ENCODE measurements at places on chromosomes 1 and 21.

- DNase-seq: no peak
Observed at GRCh38 chr1:149848340-149849110, 50.8 kb upstream of the BOLA1 start.

- no peak for DNase-seq
Observed at GRCh38 chr1:159076438-159077119, at the start of gene AIM2. Gene AIM2, minus strand, starts transcription at chr1:159076766. Its CDS starts 3,267 bp downstream, at chr1:159073499.

- no peak for DNase-seq
Observed at GRCh38 chr1:116820369-116820768, 66.1 kb downstream of the CD2 start.

GRCh38 chr1:24154215-24154614, 11.3 kb upstream of the IL22RA1 start:
- DNase-seq: no peak

DNA sequence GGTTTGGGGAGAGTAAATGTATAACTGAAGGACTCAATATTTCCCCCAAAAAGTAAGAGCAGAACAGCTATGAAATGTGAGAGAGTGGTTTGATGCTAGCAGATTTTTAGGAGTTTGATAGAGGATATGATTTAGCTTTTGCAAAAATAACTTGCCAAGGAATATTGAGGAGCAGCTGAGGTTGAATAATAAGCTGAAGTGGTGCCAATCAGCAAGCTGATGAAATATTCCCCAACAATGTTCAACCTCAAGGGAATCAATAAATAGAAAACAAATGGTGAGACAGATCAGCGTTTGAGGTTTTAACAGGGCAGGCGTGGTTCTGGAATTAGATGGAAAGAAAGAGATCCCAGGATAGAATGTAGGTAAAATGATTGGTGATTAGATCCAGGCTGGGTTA, 413.4 kb upstream of the ADAMTS5 start:
- DNase-seq: no peak

DNA sequence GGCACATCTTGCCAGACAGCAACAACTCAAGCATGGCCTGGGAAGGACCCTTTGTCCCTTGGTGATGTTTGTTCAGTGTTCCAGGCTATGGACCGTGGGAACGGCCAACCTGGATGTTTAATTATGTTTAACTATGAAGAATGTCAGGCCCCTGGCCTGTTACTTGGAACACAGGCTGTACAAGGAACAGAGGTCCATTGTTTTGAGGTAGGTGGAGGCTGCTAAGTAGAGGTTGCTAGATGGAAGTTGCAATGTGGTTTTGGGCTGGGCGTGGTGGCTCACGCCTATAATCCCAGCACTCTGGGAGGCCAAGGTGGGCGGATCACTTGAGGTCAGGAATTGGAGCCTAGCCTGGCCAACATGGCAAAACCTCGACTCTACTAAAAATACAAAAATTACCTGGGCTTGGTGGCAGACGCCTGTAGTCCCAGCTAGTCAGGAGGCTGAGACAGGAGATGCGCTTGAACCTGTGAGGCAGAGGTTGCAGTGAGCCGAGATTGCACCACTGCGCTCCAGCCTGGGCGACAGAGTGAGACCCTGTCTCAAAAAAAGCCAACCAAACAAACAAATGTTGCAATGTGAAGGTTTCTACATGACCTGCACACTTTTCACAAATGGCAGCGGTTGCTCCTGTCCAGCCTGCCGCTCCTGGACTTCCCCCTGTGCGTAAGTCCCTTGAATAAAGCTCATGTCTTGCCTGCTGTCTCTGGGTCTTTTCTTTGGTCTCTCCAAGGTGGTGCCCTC, 2.5 kb upstream of the LEFTY1 start:
- DNase-seq: no peak

- DNase-seq: no peak
Observed at GRCh38 chr1:160179336-160179735, 11.0 kb upstream of the CASQ1 start.

- DNase-seq: no peak
Observed at GRCh38 chr1:106749906-106750305, 306.6 kb upstream of the PRMT6 start.

DNA sequence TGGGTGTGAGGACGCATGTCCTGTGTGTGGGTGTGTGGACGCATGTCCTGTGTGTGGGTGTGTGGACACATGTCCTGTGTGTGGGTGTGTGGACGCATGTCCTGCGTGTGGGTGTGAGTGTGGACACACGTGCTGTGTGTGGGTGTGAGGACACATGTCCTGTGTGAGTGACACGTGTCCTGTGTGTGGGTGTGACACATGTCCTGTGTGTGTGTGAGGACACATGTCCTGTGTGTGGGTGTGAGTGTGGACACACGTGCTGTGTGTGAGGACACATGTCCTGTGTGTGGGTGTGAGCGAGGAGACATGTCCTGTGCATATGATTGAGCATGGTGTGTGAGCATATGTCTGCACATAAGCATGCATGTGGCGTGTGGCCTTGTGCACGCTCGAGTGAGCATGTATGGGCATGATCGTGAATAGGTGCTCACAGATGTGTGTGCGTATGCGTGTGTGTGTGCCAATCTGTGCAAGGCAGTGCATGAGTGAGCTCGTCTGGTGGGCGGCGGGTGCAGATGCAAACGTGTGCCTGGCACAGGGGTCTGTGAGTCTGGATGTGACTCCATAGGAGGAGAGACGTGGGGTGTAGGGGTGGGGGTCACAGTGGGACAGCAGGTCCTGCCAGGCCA, 25.3 kb downstream of the MEGF6 start:
- no peak for DNase-seq

DNA sequence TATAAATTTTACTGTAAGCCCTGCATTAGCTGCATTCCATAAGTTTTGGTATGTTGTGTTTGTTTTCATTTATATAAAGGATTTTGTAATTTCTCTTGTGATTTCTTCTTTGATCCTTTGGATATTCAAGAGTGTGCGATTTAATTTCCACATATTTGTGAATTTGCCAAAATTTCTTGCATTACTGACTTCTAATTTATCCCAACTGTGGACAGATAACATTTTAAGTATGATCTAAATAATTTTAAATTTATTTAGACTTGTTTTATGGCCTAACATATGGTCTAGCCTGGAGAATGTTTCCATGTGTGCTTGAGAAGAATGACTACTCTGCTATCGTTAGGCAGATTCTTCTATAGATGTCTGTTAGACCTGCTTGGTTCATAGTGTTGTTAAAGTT, 23.2 kb downstream of the RPE65 start:
- no peak for DNase-seq

DNA sequence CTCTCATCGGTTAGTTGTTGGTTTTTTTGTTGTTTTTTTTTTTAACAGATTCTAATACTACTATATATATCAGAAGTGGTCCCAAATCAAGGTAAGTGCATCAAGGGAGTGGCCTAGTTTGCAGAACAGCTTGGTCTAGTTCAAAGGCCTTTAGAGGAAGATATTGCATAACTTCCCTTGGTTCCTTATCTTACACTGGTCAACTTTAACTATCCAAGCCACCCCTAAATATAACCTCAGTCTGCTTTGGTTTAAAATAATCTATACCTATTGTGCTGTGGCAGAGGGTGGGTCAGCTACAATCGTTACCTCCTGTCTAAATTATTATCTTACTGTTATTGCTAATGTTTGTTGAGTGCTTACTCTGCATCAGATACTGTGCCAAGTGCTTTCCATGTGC, 6.9 kb downstream of the S100A12 start:
- no peak for DNase-seq

DNA sequence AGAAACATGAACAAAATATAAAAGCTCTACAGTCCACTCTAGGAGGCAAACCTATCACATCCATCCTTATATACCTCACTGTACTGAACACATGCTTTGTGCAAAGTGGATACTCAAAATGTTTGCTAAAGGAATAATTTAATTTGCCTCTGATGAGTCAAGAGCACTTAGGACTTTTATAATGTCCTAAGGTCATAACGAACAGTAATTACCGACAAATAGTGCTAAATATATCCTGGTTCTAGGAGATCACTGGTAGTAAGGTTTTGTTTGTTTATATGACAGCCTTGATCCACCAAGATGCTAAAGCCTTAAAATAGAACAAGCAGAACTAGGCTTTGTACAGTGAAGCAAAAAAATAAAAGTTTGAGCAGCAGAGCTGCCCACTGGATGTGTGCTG, 70.6 kb downstream of the GADD45A start:
- DNase-seq: no peak

DNA sequence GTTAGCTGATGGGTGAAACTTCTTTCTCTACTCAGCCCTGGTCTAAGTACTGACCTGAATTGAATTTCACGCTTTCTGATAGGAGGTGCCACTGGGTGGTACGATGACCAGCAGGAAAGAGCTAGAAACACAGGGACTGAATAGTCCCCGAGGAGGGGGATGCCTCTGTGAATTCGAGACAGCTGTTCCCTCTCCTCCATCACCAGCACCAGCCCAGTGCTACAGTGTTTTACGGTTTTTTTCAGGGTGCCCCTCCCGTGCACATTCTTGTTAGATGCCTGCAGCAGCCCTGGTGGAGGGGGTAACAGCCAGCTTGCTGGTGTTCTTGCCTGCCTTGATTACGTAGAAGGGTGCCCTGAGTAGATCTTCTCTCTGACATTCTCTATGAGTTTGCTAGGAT, 7.1 kb downstream of the HUNK start:
- no peak for DNase-seq

DNA sequence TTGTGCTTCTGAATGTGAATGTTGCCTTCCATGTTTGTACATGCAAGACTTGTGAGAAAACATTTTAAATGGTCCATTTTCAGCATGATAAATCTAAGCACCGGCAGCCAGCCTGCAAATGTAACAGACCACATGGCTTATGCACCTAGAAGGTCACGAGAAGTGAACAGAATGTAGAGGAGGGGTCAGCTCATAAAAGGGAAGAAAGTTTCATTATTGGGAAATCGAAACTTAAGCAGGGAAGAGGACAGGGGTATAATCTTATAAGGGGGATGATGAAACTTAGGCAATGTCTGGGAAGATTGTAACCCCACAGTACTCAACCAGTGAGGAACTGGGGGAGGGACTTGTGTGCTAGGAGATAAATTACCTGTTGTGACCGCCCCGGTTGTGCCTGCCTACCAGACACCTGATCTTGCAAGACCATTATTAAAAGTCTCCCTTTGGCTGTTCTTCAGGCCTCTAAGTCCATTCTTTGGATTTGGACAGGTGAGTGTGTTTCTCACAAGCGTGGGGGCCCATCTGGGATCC, 37.7 kb upstream of the VN1R5 start:
- no peak for DNase-seq

- no peak for DNase-seq
Observed at GRCh38 chr1:147062956-147063355, 109.3 kb downstream of the PRKAB2 start.

DNA sequence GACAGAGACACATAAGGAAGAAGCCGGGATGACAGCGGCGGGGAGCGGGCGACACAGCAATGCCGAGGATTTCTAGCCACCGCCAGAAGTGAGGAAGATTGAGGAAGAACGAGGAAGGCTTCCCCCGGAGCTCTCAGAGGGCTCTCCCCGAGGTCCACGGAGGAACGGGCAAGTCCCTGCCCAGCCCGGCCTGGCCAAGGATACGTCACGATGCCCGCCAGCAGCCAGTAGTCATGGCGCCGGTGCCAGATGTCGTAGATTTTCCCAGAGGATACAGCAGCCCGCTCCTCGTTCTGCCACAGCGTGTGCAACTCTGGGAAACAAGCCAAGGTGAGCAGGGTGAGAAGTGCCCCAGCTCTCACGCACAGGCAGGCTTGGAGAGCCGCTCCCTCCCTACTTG, 65.9 kb downstream of the KCNAB2 start:
- no peak for DNase-seq

DNA sequence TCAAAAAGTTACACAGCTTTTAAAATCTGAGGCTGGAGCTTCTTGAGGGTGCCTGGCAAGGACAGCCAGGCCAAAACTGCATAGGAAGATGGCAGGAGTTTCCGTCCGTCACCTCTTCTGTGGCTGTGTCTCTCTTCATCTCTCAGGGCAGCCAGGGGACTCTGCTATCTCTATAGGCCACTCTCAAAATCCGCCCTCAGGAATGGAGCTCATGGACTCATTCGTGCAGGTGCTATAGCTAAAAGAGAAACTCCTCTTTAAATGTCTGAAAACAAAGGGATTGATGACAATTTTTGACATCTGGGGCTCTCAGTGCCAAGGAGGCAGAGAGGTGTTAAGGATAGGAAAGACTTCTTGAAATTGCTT, 27.2 kb downstream of the OVAAL start:
- DNase-seq: no peak

GRCh38 chr1:109840011-109840629, 70.5 kb upstream of the CSF1 start:
- DNase-seq: no peak

- peak; percentile 96 for DNase-seq
Observed at GRCh38 chr1:16913833-16914662, 7.7 kb upstream of the CROCC start.

GRCh38 chr1:45621895-45622523, 1.8 kb downstream of the CCDC17 start:
- no peak for DNase-seq

- DNase-seq: no peak
Observed at GRCh38 chr1:92505015-92505692, 18.4 kb upstream of the GFI1 start.

DNA sequence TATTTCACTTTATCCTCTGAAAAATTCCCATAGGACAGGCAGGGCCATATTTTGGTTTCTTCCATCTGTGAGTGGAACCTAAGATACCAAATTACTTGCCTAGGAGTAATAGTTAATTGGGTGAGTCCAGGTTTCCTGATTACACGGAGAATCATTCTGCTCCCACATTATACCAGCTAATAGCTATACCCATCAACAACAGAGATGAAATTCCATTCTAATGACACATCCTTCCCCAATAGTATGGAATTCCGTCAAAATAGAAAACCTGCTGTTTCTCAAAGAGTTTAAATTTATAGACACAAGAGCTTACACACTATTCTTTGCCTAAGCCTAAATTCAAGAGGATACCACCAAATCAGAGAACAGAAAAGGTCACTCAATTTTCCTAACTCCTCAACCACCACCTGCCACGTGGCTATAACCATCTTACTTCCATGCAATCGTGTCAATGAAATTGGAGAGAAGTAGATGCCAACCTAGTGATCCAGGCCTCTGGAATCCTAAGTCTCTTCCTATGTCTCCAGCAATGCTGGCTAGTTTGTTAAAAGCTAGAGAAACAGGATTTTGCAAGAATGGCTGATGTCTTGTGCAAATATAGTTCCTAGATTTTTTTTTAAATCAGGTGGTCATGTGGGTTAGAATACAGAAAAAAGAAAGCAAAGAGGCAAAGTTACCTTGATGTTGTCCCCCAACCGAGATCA, 6.2 kb downstream of the PPT1 start:
- DNase-seq: no peak

- no peak for DNase-seq
Observed at GRCh38 chr1:89087241-89087640, 22.2 kb upstream of the GBP1 start.
